ENCODE measurements at places on chromosomes 7 and 10. TPM values are rescaled to one million over a fixed set of nuclear protein-coding genes. Genes with fewer than 3 reads are reported as not detected.
A peak's percentile ranks its signal among the peaks of the same experiment; 100 is the strongest.

Gene SLC13A4
- total RNA-seq: not detected

Gene GSTO2
- 1.1 TPM for total RNA-seq

Gene WNT2
- 1.3 TPM for total RNA-seq

Gene PHF14
- 17.0 TPM for total RNA-seq

DNA sequence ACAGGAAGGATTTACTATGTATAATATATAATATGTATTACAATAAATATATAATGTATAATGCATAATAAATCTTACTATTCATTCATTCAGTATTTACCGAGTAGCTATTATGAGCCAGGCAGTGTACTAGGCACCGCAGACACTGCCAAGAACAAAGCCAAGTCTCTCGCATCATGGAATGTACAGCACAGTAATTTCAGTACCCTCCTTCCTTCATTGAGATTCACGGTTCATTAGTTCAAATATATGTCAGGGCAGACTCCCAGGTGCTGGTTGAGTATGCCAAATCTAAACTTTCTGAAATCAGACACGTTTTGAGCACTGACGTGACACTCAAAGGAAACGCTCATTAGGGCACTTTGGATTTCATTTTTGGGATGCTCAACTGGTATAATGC, 9.1 kb downstream of the USP6NL start:
- DNase-seq: no peak

DNA sequence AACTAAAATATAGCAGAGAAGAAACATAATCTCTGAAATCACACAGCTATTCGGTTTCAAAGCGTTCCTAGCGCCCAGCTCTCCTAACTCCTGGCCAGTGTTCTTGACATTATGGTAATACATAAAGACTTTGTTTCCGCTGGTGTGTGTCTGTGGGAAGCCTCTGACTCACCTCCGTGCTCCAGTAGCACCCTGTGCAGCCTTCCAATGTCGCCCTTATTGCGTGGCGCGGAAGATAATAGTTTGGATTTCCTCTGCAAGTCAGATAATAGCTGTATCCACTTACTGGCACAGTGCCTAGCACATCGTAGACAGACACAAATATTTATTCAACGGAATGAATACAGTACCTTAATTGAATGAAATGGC, 570 bp downstream of the BMS1 start:
- DNase-seq: peak; percentile 83

DNA sequence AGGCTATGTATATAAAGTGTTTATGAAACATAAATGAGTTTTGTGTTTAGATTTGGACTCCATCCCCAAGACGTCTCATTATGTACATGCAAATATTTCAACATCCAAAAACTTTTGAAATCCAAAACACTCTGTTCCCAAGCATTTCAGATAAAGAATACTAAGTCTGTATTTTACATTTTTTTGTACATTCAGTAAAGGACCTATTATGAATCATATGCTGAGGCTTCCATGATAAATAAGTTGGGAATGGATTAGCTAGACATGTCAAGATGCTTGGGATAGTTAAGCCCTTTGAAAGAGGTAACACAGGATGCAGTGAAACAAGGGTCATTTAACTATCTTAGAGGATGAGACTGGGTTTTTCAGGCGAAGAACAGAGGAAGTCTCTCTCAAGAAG, 262.9 kb downstream of the SNX13 start:
- DNase-seq: peak; percentile 79
